ENCODE measurements at places on chromosomes 4 and X.

DNA sequence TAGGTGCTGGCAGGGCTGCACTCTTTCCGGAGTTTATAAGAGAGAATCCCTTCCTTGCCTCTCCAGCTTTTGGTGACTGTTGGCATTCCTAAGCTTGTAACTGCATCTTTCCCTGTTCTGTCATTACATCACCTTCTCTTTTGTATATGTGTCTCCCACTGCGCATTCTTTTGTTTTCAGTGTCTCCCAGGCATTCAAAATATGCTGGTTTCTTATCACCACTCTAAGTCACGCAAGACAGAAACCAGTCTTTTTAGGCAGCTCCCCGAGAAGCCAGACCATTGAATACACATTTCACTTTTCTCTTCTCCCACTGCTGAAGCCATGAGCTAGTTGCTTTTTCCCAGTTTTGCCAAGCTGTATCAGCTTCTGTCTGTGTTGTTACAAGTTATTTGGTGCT lies 71.0 kb downstream of the LAS1L start:
- DNase-seq: no peak

DNA sequence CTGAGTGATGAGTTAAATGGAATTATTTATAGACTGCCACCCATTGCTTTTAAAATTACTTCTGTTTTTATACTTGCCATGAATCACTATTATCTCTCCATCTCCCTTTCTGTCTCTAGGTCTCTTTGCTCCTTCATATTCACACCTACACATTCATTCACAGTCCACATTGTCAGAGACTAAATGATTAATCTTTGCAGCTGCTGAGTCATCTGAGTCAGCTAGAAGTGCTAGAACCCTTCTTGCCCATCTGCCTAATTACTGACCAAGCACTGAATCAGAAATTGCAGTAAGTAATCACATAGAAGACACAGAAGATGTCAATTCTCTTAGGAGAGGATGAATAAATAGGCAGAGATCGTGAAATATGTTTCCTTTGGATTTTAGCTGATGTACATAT lies 31.6 kb upstream of the RPS6KA6 start:
- DNase-seq: peak; percentile 76

- peak; percentile 19 for DNase-seq
These were observed 53.2 kb upstream of the ABCG2 start for GRCh38 chr4:88211473-88212252.

DNA sequence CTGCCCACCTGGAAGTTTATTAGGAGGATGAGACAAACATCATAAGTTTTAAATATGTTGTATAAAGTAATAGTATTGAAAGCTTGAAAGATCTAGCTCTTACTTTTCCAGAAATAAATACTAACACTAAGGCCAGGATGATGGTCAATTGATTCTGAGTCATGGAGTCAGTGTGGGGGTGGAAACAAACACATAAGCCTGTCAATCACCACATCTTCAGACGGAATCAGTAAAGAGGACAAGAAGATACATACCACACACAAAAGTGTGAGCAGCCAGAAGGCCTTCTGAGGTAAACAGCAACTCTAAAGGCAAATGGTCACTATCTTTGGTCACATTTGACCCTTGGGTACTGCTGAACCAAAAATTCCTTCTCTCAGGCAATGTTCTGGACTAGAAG lies 365.0 kb upstream of the RASGEF1B start:
- DNase-seq: no peak

DNA sequence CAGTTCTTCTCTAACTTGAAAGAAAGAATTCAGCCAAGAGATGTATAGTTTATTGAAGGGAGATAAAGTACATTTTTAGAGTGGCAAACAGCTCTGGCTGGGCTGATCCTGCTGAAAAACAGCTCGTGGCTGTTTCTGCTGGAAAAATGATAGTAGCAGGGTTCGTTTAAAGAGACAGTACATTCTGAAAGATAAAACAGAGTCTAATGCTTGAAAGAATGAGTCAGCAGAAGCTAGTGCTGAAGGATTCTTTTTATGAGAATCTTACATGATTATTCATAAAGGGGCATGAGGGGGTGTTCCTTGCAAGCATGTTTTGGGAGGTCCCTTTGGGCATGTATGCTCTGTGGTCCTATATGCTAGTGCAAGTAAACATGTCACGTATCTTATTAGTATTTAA lies 790.0 kb downstream of the PCDH18 start:
- no peak for DNase-seq

DNA sequence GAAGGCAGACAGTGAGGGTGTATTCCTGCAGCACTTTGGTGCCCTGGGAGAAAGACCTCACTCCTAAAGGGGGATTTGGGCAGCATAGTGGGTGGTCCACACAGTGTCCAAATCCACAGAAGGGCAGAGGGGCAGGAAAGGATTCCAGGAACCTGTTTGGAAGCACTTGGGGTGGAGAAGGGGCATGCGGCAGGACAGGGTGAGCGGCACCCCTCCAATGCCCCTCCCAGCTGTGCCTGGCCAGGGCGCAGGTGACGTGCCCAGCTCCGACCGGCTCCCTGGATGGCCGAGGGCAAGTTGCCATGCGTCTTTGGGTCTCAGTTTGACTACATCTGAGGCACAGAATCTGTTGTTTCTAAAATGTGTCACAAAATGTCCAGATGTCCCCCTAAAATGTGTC lies 66.5 kb upstream of the HMX1 start:
- DNase-seq: no peak

DNA sequence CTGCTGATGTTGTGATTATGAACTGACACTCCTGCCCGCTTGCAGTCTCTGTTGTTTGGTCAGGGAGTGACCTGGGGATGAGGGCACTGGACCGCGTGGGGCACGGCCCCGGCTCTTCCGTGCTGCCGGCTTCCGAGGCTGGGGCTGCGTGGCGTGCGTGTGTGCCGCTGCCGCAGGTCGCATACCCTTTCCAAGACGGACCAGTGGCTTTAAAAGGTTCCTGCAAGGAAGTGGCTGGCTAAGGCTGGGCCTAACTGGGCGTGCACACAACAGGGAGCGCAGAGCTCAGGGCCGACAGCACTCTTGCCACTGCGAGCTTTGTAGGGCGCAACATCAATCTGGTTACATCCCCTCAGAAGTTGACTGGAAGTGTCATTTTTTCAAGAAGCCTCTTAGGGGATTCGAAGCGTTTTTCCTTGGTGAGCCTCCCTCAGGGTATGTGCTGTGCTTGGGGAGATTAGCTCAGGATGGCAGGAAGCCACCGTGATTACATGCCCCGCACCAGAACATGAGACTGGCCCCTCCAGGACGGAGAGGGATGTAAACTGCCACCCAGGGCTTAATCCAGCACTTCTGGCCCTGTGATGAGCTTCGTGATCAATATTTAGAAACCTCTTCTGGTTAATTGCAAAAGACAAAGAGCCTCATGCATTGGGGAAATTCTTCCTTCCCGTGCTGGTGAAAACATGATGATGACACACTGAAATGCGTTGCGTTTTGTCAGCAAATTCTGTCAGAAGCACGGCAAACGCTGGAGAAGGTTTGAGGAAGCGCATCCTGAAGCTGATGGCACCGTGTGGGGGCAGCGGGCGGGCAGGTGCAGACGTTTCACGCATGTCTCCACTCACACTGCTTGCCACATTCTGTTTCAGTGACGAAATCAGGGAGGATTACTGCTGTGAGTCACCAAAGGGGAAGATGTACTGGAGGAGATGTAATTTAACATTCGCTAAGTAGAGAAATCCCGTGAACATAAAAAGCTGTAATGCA lies 11.1 kb downstream of the MAEA start:
- DNase-seq: no peak

DNA sequence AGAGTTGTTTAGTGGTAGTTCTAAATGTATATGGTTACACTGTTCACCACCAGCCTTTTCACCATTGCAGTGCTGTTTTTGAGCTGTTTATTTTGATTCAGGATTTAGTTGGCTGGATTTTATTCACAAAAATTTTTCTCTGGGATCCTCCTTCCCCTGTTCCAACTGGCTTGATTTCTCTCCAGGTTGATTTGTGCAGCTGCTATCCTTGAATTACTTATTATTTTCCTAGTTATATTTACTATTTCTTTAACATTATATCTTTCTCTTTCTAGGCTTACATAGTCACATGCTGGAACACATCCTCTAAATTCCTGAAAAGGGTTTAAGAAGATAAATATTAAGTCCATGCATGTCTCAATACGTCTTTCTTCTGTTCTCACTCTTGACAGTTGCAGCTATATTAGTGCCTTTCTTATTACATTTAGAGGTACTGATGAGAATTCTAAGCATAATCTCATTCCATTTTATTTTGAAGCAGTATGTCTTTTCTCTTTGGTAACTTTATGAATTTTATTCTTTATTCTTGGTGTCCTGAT lies 82.2 kb downstream of the SUPT20HL2 start:
- DNase-seq: no peak

GRCh38 chr4:3829956-3830773 lies 64.0 kb downstream of the ADRA2C start:
- DNase-seq: peak; percentile 23

DNA sequence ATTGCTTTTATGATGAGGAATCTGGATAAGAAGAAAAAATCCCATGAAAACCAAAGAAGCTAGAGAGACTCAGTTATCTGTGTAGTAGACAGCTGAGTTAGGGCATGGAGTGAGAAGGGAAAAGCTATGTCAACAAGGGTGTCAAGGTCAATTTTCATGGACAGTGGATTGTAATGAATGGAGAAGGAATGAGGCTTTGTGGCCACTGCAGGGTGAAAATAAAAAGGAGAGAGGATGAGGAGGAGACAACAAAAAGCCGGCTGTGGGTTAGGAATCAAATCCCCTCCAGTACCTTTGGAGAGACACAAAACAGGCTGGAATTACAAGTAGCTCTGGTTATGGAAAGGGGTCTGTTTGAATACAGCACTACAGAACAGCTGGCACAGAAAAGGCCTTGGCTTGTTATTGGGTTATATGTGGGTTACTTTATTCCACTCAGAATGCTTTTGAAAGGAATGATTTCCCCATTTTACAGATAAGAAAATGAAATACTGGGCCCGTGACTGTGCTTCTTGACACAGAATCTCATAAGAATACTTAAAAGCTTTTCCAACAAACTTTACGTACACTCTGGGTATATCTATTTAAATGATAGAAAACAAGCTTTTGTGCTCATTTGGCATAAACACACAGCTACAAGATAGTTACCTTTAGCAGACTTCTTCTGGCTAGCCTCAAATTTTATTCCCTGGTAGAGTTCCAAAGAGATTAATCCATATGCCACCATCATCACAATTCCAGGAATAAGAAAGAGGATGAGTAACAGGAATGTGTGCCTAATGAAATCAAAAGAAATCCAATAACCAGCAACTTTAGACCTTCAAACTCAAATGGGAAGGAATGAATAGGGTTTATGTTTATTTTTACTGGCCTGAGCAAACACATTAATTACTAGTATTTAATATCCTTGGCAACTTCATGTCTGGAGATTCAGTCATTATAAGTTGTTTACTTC lies 7.5 kb downstream of the CCKAR start:
- DNase-seq: no peak

GRCh38 chr4:57158221-57158620 lies 48.0 kb upstream of the IGFBP7 start:
- no peak for DNase-seq

GRCh38 chr4:57109411-57109846 lies 756 bp downstream of the IGFBP7 start:
- no peak for DNase-seq

GRCh38 chrX:18574591-18574990 lies 97.3 kb downstream of the RS1 start:
- peak; percentile 94 for DNase-seq

DNA sequence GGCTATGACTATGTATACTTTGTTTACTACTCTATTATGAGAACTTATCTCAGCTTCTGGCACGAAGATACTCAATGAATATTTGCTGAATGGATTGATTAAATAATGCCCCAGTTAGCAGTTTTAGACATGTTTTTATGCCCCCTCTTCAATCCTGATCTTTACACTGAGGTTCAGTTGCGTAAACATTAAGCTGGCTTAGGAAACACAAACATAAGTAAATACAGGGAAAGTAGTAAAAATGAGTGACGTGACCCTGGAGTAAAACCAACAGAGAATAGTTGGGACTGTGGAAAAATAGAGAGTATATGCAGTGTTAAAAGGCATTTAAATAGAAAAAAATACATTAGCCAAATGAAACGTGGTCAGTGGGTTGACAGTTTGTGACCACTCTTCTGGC lies 387.0 kb upstream of the ACTRT1 start:
- DNase-seq: no peak

DNA sequence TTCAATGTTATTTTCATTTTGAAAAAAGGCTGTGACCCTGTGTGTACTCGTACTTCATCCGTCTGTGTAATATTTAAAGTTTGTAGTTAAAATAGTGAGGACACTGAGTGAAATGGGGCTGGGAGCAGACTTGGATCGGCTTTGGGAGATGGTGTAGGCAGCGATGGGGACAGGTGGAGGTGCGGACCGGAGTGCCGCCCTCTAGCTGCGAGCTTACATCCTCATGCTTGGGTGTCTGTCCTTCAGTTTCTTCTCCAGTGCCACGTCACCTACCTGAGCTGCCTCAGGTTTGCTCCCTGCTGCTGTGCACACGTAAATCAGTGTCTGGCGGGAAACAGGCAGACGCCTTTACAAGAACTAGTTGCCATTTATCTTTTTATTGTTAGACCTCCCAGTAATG lies 146.1 kb downstream of the GPR143 start:
- no peak for DNase-seq

DNA sequence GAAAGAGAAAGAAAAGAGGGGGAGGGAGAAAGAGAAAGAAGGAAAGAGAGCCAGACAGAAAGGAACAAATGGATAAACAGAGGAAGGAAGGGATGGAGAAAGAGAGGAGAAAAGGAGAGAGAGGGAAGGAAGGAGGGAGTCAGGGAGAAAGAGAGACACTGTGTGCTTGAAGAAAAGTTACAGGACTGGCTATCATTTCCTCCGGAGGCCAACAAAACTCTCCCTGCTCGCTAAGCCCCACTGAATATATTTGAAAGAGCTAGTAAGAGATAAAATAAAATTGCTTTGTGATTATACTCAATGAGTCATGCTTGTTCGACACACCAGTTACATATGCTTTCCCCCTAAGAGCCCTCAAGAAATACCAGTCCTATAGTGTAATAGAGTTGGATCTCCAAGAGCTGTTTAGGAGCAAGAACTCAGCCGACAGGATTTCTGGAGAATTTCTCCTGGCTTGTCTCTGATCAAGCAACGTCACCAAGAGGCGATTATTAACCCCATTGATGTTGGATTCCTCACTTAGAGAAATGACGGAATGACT lies 102.2 kb downstream of the MXRA5 start:
- no peak for DNase-seq

- no peak for DNase-seq
These were observed 73.6 kb downstream of the MED28 start for GRCh38 chr4:17688011-17688441.

DNA sequence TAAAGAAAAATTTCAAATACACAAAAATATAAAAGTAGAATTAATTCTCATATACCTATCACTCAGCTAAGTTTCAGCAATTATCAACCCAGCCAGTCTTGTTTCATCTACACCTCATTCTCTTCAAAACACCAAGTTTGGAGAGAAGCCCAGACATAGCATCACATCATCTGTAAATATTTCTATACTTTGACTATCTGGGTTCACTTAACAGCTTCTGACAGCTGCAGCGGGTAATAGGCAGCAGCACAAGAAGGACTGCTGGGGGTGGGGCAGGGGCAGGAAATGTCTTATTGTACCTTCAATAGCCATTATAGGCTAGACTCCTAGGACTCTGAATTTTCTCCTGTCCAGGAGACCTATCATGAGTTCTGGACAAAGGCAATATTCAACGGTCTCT lies 54.1 kb downstream of the PHF8 start:
- DNase-seq: no peak

Data from NCI-H524 (cell line).